ENCODE measurements at places on chromosomes 3 and 15.

GRCh38 chr15:86624261-86625036 lies 544.8 kb downstream of the AGBL1 start:
- no peaks in the 10 kb centered on the region for H3K27me3 ChIP-seq
- peak; percentile 4 for DNase-seq
- H3K4me1 ChIP-seq = peaks cover 5% of the 10 kb centered on the region
- H3K27ac ChIP-seq = no peak overlapping the region
- no peaks in the 10 kb centered on the region for H3K36me3 ChIP-seq
- no peak overlapping the region for H3K4me3 ChIP-seq

- H3K36me3 ChIP-seq = no peaks in the 10 kb centered on the region
- H3K27me3 ChIP-seq = no peaks in the 10 kb centered on the region
- H3K27ac ChIP-seq = no peak overlapping the region
These were observed 907.8 kb downstream of the NTRK3 start for GRCh38 chr15:87348746-87349145.

- no peaks in the 10 kb centered on the region for H3K27me3 ChIP-seq
- DNase-seq = no peak
- no peaks in the 10 kb centered on the region for H3K36me3 ChIP-seq
- no peak overlapping the region for H3K27ac ChIP-seq
- H3K4me3 ChIP-seq = no peak overlapping the region
- H3K4me1 ChIP-seq = no peaks in the 10 kb centered on the region
These were observed 420.0 kb downstream of the LPP start for GRCh38 chr3:188573956-188574355.

- H3K36me3 ChIP-seq = peaks cover 10% of the 10 kb centered on the region
- H3K27me3 ChIP-seq = no peaks in the 10 kb centered on the region
- no peaks in the 10 kb centered on the region for H3K4me1 ChIP-seq
These were observed 12.9 kb downstream of the NISCH start for GRCh38 chr3:52468336-52468735.

GRCh38 chr3:158272081-158272480 lies 162.2 kb downstream of the RSRC1 start:
- no peaks in the 10 kb centered on the region for H3K4me1 ChIP-seq
- H3K27me3 ChIP-seq = no peaks in the 10 kb centered on the region
- no peaks in the 10 kb centered on the region for H3K36me3 ChIP-seq

DNA sequence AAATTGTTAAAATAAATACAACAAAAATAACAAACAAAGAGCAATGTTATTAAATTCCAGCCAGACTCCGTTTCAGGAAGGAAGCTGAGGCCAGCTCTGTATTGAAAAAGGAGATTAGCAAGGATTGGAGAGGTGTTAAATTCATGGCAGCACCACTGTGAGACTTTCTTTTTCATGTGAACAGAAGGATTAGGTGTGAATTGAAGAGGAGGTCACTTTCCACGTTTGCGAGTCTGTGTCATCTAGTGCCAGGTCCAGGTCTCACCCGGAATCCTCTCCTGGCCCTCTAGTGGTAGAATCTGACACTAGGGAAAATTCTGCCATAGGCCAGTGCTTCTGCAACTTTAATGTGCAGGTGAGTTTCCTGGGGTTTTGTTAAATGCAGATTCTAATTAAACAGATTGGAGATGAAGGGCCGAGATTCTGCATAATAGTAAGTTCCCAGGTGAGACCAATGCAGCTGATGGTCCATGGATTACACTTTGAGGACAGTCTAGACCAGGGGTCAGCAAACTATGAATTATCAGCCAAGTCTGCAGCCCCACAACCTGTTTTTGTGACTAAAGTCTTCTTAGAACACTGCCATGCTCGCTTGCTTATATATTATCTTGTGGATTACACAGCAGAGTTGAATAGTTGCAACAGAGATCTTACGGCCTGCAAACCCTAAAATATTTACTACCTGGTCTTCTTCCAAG lies 9.2 kb upstream of the SLC6A1 start:
- no peak overlapping the region for H3K27ac ChIP-seq
- peaks cover 3% of the 10 kb centered on the region for H3K4me1 ChIP-seq
- DNase-seq = peak; percentile 53
- peaks cover 15% of the 10 kb centered on the region for H3K27me3 ChIP-seq

DNA sequence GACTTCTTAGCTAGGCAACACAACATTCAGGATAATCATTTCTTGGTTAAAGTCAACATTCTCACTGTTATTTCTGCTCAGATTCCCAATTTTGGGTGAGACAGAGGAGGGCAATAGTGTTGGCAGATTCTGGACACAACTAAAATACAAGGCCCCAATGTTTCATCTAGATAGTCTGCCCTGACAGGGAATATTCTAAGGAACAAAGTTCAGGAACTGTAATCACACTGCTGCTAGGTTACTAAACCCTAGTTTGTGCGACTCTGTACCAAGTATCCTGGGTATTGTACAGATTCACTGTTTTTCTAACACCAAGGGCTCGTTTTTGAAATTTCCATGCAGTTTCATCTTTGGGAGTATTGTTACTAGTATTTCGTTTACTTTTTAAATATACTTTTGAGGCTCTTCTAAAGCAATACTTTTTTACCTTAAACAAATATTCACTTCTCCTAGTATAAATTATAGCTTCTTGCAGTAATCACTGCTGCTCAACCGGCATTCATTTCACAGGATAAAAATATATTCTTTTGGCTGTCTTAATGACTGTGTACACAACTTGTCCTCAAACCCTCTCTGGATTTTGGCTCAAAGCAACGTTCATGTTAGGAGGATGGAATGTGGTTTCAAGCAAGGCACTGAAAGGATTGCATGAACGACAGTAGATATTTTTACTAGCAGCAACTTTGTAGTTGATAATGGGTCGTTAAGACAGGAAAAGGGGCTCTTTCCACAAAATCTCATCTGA lies 167.4 kb downstream of the ADAMTS17 start:
- no peak overlapping the region for H3K27ac ChIP-seq
- H3K27me3 ChIP-seq = no peaks in the 10 kb centered on the region

DNA sequence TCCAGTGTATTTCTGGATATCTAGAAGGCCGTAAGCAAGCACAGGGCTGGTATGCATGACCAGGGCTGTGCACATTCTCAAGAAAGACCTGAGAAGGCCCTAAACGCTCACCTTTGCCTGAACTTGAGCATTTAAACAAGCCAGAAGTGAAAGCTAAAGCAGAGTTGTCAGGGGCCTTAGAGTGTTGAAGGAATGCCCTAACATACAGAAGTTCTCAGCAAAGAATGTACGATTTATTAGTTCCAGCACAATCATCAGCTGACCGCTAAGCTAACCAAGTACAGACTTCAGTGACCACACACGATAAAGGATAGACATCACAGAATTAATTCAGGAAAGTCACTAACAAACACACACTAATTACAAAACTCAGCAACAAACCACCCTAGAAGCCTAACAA lies 8.7 kb downstream of the HLTF start:
- H3K4me3 ChIP-seq = no peak overlapping the region
- DNase-seq = no peak
- peaks cover 6% of the 10 kb centered on the region for H3K36me3 ChIP-seq
- H3K27ac ChIP-seq = no peak overlapping the region

DNA sequence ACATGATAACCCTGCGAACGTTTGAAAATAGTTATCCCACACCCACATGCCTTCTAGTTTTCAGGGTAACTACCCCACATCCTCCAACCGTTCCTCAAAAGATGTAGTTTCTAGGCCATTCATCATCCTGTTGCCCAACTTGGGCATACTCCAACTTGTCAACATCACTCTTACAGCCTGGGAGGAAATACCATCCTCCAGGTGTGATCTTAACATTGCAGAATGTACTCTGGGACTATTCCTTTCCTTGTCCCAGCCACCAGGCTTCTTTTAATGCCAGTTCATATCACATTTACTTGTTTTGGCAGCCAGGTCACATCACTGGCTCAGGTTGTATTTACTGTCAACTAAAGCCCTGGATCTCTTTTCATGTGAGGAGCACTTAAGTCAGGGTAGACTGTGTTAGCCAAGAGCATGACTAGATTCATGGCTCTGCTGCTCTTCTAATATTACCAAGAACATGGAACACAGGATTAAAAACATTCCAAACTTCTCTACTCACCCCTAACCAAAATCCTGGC lies 4.0 kb upstream of the DENND6A start:
- no peaks in the 10 kb centered on the region for H3K27me3 ChIP-seq
- H3K36me3 ChIP-seq = no peaks in the 10 kb centered on the region
- DNase-seq = no peak
- H3K4me1 ChIP-seq = no peaks in the 10 kb centered on the region

- H3K27me3 ChIP-seq = peaks cover 13% of the 10 kb centered on the region
- H3K36me3 ChIP-seq = no peaks in the 10 kb centered on the region
- no peaks in the 10 kb centered on the region for H3K4me1 ChIP-seq
- no peak overlapping the region for H3K4me3 ChIP-seq
- DNase-seq = no peak
- no peak overlapping the region for H3K27ac ChIP-seq
These were observed 4.4 kb upstream of the IQSEC1 start for GRCh38 chr3:13077431-13078162.

- DNase-seq = no peak
- no peaks in the 10 kb centered on the region for H3K4me1 ChIP-seq
- H3K27me3 ChIP-seq = no peaks in the 10 kb centered on the region
- H3K4me3 ChIP-seq = no peak overlapping the region
These were observed 24.8 kb downstream of the GRAMD2A start for GRCh38 chr15:72172796-72173195.

DNA sequence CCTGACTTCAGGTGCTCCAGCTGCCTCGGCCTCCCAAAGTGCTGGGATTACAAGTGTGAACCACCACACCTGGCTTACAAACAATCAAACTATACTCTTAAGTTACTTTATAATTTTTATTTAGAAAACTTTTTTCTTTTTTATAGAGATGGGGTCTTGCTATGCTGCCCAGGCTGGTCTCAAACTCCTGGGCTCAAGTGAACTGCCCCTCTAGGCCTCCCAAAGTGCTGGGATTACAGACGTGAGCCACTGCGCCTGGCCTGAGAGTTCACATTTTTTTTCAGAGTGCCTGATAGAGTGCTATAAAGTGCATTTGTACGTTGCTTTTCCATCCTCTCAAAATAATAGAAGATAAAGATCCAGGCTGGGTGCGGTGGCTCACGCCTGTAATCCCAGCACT lies 102.0 kb upstream of the TBL1XR1 start:
- no peaks in the 10 kb centered on the region for H3K4me1 ChIP-seq
- H3K4me3 ChIP-seq = no peak overlapping the region
- H3K27me3 ChIP-seq = no peaks in the 10 kb centered on the region
- H3K36me3 ChIP-seq = no peaks in the 10 kb centered on the region
- H3K27ac ChIP-seq = no peak overlapping the region

GRCh38 chr3:37993460-37993819 lies 2.9 kb downstream of the VILL start:
- H3K4me1 ChIP-seq = peaks cover 11% of the 10 kb centered on the region
- no peaks in the 10 kb centered on the region for H3K36me3 ChIP-seq
- no peak overlapping the region for H3K27ac ChIP-seq
- DNase-seq = no peak

- H3K4me1 ChIP-seq = peaks cover 38% of the 10 kb centered on the region
- peak; percentile 77 for DNase-seq
- H3K27me3 ChIP-seq = no peaks in the 10 kb centered on the region
- H3K27ac ChIP-seq = peak overlapping the region; percentile 96
- peak overlapping the region; percentile 58 for H3K4me3 ChIP-seq
These were observed 33.2 kb downstream of the TM4SF4 start for GRCh38 chr3:149507491-149508324.

GRCh38 chr15:93026380-93026817 lies 62.6 kb downstream of the RGMA start:
- H3K27me3 ChIP-seq = no peaks in the 10 kb centered on the region
- H3K4me1 ChIP-seq = peaks cover 23% of the 10 kb centered on the region
- no peak overlapping the region for H3K27ac ChIP-seq
- no peak overlapping the region for H3K4me3 ChIP-seq

GRCh38 chr3:101521211-101521701 lies 8.2 kb upstream of the SENP7 start:
- H3K27me3 ChIP-seq = no peaks in the 10 kb centered on the region
- peaks cover 37% of the 10 kb centered on the region for H3K4me1 ChIP-seq
- peak overlapping the region; percentile 10 for H3K4me3 ChIP-seq
- peak; percentile 92 for DNase-seq
- H3K27ac ChIP-seq = peak overlapping the region; percentile 96
- no peaks in the 10 kb centered on the region for H3K36me3 ChIP-seq

DNA sequence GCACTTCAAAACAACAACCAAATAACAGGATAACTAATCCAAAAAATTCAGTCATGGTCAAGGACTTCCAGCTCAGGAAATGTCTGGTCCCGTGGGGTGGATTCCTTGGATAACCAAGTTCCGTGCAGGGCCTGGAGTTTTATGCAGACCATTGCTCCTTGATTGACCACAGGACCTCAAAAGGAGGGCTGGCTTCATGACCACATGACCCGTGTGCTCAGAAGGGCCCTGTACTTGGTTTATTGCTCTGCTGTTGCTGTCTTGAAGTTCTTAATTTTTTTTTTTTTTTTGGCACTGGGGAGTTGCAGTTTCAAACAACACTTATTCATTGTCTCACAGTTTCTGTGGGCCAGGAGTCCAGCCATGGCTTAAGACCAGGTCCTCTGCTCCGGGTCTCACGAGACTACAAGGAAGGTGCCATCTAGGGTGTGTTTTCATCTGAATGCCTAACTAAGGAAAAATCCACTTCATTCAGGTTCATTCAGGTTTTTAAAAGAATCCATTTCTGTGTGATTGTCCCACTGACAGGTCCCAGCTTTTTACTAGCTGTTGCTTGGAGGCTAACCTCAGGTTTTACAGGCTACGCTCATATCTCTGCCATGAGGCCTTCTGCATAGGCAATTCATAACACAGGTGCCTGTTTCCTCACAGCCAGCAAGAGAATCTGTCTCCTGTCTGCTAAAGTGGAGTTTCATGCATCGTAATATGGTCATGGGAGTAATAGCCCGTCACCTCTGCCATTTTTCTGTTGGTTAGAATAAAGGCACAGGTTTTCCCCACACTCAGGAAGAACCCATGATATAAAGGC lies 65.3 kb downstream of the FLNB start:
- peak overlapping the region; percentile 32 for H3K27ac ChIP-seq
- H3K4me1 ChIP-seq = peaks cover 25% of the 10 kb centered on the region
- H3K4me3 ChIP-seq = no peak overlapping the region
- H3K36me3 ChIP-seq = peaks cover 9% of the 10 kb centered on the region
- peak; percentile 39 for DNase-seq
- H3K27me3 ChIP-seq = no peaks in the 10 kb centered on the region

DNA sequence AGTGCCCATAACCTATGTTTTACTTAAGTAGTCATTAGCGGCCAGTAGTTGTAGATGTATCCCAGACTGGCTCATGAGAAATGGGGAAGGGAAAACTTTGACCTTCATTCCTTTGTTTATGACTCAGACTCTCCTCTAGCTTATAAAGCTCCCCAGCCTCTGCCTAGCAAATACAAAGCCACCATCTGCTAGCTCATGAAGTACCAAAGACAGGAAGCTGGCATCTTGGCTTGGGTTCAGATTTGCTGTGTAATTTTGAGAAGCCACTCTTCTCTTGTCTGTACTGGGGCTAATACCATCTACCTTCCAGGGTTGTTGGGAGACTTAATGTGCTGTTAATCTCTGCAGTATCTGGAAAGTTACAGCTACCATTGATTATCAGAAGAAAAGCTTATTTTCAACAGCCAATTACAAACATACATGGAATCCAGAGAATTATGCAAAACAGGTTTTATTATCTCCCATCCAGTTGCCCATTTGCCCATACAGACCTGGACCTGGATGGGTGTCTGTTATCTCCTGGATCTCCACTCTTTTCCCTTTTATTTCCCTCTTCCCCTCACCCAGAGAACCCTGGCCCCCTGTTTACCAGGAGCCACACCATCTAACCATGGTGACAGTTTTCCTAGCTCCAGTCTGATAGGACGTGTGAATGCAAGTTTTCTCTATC lies 153.8 kb downstream of the SEMA6D start:
- peak; percentile 91 for DNase-seq
- no peak overlapping the region for H3K4me3 ChIP-seq
- no peak overlapping the region for H3K27ac ChIP-seq
- no peaks in the 10 kb centered on the region for H3K27me3 ChIP-seq
- peaks cover 5% of the 10 kb centered on the region for H3K4me1 ChIP-seq

GRCh38 chr15:58551764-58552504 lies 120.1 kb downstream of the LIPC start:
- H3K4me3 ChIP-seq = no peak overlapping the region
- H3K27ac ChIP-seq = peak overlapping the region; percentile 68
- peak; percentile 75 for DNase-seq
- H3K4me1 ChIP-seq = peaks cover 24% of the 10 kb centered on the region
- no peaks in the 10 kb centered on the region for H3K36me3 ChIP-seq
